ENCODE measurements at places on chromosomes 4 and X. TPM values are rescaled to one million over a fixed set of nuclear protein-coding genes. Genes with fewer than 3 reads are reported as not detected.

RAB33A gene
- total RNA-seq = 9.0 TPM

RHOXF2 gene
- total RNA-seq = not detected

LONRF3 gene
- total RNA-seq = 1.3 TPM

BBS12 gene
- total RNA-seq = 1.7 TPM

SMIM43 gene
- 0.47 TPM for total RNA-seq

FABP2 gene
- total RNA-seq = not detected

PRRG1 gene
- not detected for total RNA-seq

APLN gene
- total RNA-seq = 0.11 TPM

DRP2 gene
- total RNA-seq = 0.18 TPM

FGG gene
- not detected for total RNA-seq

TCEAL7 gene
- total RNA-seq = not detected

TEX11 gene
- not detected for total RNA-seq

CDKL5 gene
- total RNA-seq = 2.6 TPM

MAOA gene
- 19.1 TPM for total RNA-seq

SEC31A gene
- total RNA-seq = 100 TPM

Measured in CD8-positive, alpha-beta memory T cell (primary cell).